Kidney (tissue), 22 donors: ENCODE measurements at places on chromosomes 13 and 19. TPM values are rescaled to one million over a fixed set of nuclear protein-coding genes. Genes with fewer than 3 reads are reported as not detected.

Gene NUP62
- 39.0 TPM for total RNA-seq

Gene KLK10
- 0.63 TPM for total RNA-seq

Gene ZNF878
- 0.60 TPM for total RNA-seq

- H3K36me3 ChIP-seq: no peaks in the 10 kb centered on the region
- no peak overlapping the region for H3K4me3 ChIP-seq
- H3K4me1 ChIP-seq: no peaks in the 10 kb centered on the region
Measured at GRCh38 chr13:110868720-110869119, 46.1 kb downstream of the ANKRD10 start.

DNA sequence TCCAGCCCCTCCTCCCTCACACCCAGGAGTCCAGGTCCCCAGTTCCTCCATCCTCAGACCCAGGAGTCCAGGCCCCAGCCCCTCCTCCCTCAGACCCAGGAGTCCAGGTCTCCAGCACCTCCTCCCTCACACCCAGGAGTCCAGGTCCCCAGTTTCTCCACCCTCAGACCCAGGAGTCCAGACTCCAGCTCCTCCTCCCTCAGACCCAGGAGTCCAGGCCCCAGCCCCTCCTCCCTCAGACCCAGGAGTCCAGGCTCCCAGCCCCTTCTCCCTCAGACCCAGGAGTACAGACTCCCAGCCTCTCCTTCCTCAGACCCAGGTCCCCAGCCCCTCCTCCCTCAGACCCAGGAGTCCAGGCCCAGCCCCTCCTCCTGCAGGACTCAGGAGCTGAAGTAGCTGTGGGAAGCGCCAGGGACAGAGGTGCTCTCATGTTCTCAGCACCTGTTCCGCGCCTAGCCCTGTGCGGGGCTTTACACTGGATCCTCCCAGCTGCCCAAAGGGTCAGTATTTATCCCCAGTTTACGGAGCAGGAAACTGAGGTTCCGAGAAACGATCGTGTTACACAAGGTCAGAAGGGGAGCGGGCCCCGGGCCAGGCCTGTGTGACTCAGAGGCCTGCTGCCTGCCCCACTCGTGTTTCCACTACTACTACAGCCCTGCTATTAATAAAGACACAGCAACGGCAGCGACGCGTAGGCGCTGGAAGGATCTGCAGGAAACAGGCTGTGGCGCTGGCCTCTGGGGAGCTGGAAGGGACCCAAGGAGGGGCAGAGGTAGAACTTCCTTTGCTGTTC, 1.7 kb upstream of the SBK3 start:
- DNase-seq: no peak
- no peaks in the 10 kb centered on the region for H3K4me1 ChIP-seq
- H3K27ac ChIP-seq: peak overlapping the region; percentile 63
- no peak overlapping the region for H3K4me3 ChIP-seq
- no peaks in the 10 kb centered on the region for H3K36me3 ChIP-seq
- no peaks in the 10 kb centered on the region for H3K27me3 ChIP-seq

- H3K27me3 ChIP-seq: peaks cover 2% of the 10 kb centered on the region
- no peak overlapping the region for H3K4me3 ChIP-seq
- peaks cover 4% of the 10 kb centered on the region for H3K4me1 ChIP-seq
- no peak for DNase-seq
- H3K27ac ChIP-seq: no peak overlapping the region
Measured at GRCh38 chr19:19532806-19533701, 4.3 kb downstream of the YJEFN3 start.

GRCh38 chr19:29983568-29983967, 41.5 kb downstream of the URI1 start:
- H3K27ac ChIP-seq: no peak overlapping the region
- no peaks in the 10 kb centered on the region for H3K4me1 ChIP-seq
- peaks cover 2% of the 10 kb centered on the region for H3K36me3 ChIP-seq
- no peak overlapping the region for H3K4me3 ChIP-seq
- H3K27me3 ChIP-seq: no peaks in the 10 kb centered on the region

GRCh38 chr19:55240713-55241020, 12.1 kb upstream of the TMEM86B start:
- H3K27me3 ChIP-seq: no peaks in the 10 kb centered on the region
- no peak for DNase-seq
- H3K4me3 ChIP-seq: no peak overlapping the region
- H3K4me1 ChIP-seq: no peaks in the 10 kb centered on the region
- peaks cover 69% of the 10 kb centered on the region for H3K36me3 ChIP-seq
- H3K27ac ChIP-seq: no peak overlapping the region

- no peak overlapping the region for H3K27ac ChIP-seq
- H3K36me3 ChIP-seq: no peaks in the 10 kb centered on the region
- H3K4me3 ChIP-seq: no peak overlapping the region
- DNase-seq: no peak
- no peaks in the 10 kb centered on the region for H3K4me1 ChIP-seq
Measured at GRCh38 chr13:112446867-112447266, 70.7 kb downstream of the SPACA7 start.

- no peaks in the 10 kb centered on the region for H3K36me3 ChIP-seq
- no peak overlapping the region for H3K4me3 ChIP-seq
- no peak for DNase-seq
- no peak overlapping the region for H3K27ac ChIP-seq
- no peaks in the 10 kb centered on the region for H3K4me1 ChIP-seq
Measured at GRCh38 chr19:30060531-30061222, 118.6 kb downstream of the URI1 start.

DNA sequence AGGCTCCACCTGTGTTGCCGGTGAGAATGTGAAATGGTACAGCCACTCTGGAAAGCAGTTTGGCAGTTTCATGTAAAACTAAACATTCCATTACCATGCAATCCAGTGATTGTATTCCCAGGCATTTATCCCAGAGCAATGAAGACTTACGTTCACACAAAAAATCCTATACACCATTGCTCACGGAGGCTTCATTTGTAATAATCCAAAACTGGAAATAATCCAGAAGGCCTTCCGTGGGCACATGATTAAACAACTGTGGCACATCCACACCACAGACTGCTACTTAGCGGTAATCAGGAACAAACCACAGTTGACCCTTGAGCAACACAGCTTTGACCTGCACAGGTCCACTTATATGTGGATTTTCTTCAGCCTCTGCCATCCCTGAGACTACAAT, 339.7 kb downstream of the MTUS2 start:
- no peaks in the 10 kb centered on the region for H3K27me3 ChIP-seq
- H3K4me3 ChIP-seq: no peak overlapping the region
- DNase-seq: no peak
- no peak overlapping the region for H3K27ac ChIP-seq
- H3K4me1 ChIP-seq: no peaks in the 10 kb centered on the region

- peak; percentile 78 for DNase-seq
- no peaks in the 10 kb centered on the region for H3K4me1 ChIP-seq
- H3K36me3 ChIP-seq: peaks cover 18% of the 10 kb centered on the region
- H3K27ac ChIP-seq: peak overlapping the region; percentile 92
- H3K27me3 ChIP-seq: no peaks in the 10 kb centered on the region
Measured at GRCh38 chr19:12938779-12939601, 581 bp downstream of the CALR start.

- DNase-seq: no peak
- no peak overlapping the region for H3K4me3 ChIP-seq
- H3K36me3 ChIP-seq: no peaks in the 10 kb centered on the region
- no peaks in the 10 kb centered on the region for H3K27me3 ChIP-seq
- H3K27ac ChIP-seq: no peak overlapping the region
Measured at GRCh38 chr13:28179974-28180373, 41.6 kb downstream of the PAN3 start.
